MCF 10A (cell line): ENCODE measurements at places on chromosomes 5 and 9.

GRCh38 chr9:35700942-35701341 lies 11.2 kb upstream of the TPM2 start:
- no peak for DNase-seq

GRCh38 chr5:127959152-127959764 lies 124.3 kb upstream of the SLC12A2 start:
- DNase-seq, result peak; percentile 97

- no peak for DNase-seq
These were observed 255.3 kb upstream of the KLF4 start for GRCh38 chr9:107744873-107745272.

DNA sequence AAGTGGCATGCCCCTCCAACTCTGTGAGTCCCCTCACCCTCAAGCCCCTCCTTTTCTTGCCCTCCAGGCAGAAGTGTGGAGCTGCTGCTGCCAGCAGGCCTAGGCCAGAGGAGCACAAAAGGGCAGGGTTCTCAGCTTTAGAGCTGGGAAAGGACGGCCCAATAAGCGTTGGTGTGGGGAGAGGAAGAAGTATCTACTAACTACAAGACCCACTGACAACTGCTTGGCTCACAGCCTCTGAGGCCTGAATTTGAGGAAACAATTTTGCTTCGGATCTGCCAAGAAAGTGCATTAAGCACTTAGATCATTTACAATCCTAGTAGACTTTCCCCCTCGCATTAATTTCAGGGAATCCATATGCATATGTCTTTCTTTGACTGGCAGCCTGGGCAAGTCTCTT lies 179.4 kb downstream of the SNX18 start:
- no peak for DNase-seq

DNA sequence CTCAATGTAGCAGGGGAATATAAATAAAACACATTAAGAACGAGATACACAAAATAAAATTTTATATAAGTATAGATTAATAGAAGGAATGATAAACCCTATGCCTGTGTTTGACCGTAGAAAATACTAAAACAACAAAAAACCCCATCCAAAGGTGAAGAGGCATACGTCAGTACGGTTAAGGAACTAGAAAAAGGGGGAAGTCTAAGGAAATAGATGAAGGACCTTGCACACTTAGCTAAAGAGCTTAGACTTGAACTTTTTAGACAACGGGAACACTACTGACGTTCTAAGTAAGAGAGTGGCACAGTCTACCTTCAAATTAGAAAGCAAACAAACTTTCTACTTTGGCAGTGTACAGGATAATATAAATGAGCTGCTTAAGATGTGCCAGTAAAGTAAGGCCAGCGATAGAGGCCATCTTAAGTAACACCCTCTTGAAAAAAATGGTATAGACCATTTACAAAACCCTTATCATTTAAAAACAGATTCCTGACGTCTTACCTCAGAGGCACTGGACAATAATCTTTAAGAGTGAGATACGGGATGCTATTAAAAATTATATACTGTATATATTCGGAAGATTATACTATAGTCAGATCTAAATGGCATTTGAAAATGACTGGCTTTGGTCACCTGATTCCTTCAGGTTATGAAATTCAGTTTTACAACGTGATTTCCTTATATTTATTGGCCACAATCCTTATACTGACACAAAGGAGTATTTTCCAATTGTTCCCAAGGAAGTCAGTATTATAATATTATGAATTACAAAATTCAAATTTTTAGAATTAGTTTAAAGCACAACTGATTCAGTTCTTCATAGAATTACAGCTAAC lies 8.5 kb downstream of the PANK3 start:
- DNase-seq, result no peak
